Activated CD4-positive, alpha-beta T cell treated with anti-CD3 and anti-CD28 coated beads, Interleukin-2, amount 50 U/mL, for 24 hours (primary cell): ENCODE measurements at places on chromosomes 2 and 18.

GRCh38 chr18:75025573-75025972 lies 183.4 kb downstream of the PTGR3 start:
- DNase-seq: no peak

DNA sequence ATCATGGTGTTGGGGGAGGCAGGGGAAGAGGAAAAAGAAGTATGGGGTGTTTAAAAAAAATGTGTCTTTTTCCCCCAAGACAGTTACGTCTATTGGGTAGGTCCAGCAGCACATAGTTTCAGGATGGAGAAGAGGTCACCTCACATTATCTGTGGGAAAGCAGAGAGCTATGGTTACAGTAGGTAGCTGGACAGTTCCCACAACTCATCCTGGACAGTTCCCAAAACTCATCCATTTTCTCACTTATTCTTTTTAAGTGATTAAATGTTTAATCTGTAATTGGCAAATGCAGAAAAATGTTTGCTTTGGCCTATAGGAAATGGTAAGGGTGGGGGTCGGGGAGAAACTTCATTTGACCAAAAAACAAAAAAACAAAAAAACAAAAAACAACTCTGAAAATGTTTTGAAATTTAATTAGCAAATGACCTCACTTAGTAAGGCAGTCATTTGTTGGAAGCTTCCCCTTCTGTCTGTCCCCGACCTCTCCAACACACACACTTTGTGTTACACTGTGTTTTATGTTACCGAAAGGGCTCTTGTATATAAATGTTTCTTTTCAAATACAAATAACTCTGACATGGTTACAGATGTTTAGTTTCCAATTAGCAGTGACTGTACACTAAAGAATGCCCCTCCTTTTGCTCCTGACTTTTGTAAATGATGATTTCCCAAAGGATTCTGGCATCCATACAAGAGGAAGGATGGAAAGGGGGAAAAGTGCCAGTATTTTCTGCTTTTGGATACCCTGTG lies 173.3 kb upstream of the ZFP36L2 start:
- DNase-seq: no peak

DNA sequence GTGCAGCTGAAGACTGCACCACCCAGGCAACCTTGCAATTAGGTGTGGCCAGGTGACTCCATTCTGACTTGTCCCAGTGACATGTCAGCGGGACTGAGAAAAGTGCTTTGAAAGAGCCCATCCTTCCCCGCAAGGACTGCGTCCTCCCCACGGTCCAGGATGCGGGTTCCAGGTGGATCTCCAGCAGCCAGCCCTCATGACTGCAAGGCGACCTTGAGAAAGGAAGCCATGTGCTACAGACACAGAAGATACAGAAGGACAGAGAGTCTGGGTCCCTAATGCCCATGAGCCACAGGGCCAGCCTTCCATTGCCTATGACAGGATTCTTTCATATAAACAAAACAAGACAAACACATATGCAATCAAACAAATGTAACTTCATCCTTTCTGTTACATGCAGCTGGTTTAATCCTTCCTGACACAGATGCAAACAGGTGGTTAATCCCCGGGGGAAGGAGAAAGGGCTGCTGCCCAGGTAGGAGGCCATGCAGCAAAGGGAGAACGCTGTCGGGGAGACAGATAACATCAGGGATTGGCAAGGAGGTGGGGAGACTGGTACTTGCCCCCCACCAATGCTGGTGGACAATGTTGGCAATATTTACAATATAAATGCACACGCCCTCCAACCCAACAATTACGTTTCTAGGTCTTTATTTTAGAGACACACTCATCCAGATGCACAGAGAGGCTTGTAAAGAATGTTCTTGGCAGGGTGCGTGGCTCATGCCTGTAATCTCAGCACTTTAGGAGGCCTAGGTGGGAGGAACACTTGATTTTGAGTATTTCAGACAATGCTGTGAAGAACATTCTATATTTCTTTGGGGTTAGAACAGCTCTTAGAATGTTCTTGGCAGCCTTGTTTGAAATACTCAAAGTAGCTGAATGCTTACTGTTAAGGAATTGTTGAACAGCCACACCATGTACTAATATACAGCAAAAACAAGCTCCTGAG lies 64.8 kb downstream of the NCAPH start:
- DNase-seq: no peak

DNA sequence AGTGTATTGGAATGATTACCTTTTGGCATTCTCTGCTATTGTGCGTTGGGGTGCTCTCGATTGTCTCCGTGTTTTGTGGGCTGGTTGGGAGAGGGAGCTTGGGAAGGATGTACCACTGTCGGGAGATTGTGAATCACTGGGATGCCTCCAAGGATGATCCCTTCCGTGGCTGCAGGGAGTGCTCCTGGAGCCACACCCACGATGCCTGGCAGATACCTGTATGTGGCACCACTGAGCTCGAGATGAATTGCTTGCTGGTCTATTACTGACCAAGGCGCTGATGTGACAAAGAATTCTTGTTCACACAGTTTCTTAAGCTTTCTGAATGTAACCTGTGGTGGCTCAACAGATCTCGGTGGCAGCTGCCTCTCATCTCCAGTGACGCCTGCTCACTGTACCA lies 159.7 kb upstream of the LHCGR start:
- no peak for DNase-seq

DNA sequence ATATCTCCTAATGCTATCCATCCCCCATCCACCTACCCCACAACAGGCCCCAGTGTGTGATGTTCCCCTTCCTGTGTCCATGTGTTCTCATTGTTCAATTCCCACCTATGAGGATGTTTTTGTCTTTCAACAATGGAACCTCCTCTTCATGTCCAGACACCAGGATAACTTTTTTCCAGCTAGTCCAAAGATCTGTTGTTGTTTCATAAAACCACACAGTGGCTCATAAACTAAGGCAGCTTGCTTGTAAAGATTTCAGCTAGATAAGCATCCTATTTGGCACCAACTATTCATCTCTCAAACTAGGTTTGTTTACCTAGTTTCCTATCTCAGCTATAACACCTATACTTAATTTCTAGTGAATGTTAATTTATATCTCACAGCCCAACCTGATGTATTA lies 937.7 kb downstream of the TRIB2 start:
- DNase-seq: no peak

- no peak for DNase-seq
These were observed 49.7 kb downstream of the BABAM2 start for GRCh38 chr2:27940090-27940671.

DNA sequence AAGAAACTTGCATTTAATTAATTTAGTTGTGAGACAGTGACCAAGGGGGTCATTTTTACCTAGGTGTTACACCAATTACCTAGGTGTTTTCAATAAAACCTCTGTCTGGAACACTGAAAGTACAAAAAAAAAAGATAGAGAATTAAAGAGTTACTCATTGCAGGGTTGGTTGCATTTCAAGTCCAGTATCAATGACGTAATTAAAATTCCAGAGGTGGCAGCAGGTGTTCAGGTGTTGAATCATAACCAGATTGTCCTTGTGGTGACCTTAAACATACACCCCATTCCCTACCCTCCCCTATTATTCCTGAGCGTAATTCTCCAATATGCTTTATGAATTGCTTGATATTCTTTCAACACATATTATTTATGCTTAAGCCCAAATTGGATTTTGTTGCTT lies 352.0 kb upstream of the SLC8A1 start:
- DNase-seq: no peak

GRCh38 chr2:112317303-112318158 lies 42.1 kb downstream of the ZC3H6 start:
- no peak for DNase-seq

GRCh38 chr18:79881695-79882094 lies 69.8 kb downstream of the SLC66A2 start:
- no peak for DNase-seq

DNA sequence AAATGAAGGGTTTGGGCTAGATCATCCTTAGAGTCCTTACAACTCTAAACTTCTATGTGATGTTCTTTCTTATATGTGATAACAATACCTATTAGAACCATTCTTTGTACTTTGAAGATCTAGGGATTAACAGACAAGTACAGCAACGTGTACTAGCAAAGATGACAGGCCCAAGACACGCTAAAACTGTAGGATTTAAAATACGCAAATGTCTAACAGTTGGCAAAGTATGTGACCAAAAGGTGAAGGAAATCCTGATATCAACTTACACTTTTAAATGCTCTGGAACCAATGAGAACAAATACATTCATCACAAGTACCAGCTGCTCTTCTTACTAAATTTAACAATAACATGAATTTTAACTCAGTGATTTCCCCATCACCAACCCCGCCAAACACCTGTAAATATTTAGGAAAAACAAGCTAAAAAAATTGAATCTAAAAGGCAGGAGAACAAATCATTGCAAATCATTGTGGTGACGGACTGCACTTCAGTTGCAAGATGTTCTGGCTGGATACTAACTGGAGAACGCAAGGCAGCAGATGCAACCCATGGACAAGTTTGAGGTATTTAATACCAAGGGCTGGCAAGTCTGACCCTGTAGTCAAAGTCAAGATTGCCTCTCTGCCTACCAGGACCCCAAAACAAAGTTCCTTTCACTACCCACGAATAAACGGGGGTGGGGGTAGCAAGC lies 1.4 kb downstream of the ANKRD44 start:
- no peak for DNase-seq

DNA sequence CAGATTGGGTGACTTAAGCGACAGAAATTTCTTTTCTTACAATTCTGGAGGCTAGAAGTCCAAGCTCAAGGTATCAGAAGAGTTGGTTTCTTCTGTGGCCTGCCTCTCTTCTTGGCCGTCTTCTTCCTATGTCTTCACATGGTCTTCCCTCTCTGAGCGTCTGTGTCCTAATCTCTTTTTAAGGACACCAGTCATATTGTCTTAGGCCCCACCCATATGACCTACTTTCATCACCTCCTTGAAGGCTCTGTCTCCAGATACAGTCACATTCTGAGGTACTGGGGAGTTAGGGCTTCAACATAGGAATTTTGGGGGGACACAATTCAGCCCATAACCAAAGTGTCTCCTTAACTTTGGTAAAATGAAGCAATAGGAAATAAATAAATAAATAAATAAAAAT lies 110.9 kb upstream of the EPC2 start:
- DNase-seq: no peak

DNA sequence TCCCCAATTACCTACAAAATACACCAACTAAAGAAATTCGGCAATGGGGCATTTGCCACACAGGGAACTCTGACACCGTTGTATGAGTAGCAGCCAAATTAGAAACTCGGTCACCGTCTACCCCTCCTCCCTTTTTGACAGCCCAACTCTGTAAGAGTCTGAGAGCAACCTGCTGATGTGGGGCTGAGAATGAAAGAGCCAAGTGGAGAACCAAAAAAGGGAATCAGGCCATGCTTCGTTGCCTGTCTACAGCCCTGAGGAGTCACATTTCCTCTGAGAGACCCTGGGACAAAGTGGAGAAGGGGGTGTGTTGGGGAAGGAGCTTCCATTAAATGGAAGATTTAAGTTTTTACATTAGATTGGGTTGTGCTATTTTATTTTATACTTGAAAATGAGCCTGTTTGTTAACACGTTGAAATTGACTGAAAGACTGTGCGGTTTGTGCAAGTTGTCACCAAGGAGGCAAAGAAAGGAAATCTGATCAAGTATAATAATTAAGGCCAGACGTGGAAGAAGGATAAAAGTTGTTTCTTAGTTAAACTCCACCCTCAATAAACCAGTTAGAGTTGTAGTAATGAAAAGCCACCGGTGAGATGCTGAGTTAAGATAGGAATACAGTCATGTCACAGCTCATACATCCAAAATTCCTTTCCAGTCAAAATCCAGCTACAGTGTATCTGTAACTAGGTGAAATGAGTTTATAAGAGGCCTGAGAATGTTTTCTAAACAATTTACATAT lies 131.7 kb upstream of the CREB1 start:
- no peak for DNase-seq

DNA sequence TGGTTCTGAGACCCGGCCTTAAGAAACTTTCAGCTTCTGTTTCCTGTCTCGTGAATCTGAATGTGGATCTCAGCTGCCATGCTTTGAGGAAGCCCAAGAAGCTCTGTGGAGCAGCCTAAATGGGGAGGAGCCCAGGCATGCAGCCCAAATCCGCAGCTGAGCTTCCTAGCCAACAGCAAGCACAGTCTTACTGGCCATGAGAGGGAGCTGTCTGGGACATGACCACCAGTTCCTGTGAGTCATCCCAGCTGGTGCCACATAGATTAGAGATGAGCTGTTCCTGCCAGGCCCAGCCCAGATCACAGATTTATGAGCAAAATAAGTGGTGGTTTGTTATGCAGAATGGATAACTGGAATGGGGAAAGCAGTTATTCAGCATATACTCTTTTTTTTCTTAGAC lies 224.4 kb upstream of the APCDD1 start:
- DNase-seq: no peak

GRCh38 chr18:12777500-12777944 lies 74.7 kb downstream of the PSMG2 start:
- DNase-seq: no peak

- DNase-seq: no peak
These were observed 40.6 kb downstream of the TMEM87B start for GRCh38 chr2:112095681-112096080.

DNA sequence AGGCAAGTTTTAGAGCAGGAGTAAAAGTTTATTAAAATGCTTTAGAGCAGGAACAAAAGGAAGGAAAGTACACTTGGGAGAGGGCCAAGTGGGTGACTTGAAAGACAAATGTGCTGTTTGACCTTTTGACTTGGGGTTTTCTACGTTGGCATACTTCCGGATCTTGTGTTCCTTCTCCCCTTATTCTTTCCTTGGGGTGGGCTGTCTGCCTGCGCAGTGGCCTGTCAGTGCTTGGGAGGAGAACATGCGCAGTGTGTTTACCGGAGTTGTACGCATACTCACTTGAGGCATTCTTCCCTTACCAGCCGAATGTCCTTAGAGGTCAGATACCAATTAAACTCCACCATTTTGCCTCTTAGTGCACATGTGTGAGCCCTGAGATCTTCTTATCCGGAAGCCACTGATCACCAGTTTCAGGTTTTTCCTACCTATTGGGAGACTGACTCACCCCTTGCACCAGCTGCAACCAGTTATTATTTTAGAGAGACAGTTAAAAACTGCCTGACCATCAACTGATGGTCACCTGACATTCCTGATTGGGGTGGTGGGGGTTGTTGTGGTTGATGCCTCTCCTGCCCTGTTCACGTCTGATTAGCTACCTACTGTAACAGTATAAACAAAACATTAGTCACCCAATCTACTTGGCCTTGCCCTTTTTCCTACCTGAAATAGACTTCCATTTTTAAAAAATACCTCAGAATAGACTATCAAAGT lies 67.5 kb downstream of the NYAP2 start:
- no peak for DNase-seq

DNA sequence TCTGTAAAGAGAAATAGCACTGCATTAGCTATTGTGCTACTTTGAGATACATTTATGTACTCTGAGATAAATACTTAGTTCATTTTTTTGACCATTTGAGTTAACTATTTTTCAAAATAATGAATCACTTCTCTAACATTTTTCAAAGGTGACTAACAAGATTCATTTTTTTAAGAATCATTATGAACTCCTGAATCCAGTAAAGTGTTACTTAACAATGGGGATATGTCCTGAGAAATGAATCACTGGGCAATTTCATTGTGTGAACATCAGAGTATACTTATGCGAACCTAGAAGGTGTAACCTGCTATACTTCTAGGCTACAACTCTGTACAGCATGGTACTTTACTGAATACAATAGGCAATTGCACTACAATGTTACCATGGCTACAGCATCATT lies 355.8 kb downstream of the ARL6IP6 start:
- DNase-seq: no peak
